SK-N-DZ (cell line): ENCODE measurements at places on chromosomes 2 and 18.

GRCh38 chr2:99338029-99338585 is 918 bp downstream of the EIF5B start:
- DNase-seq, result peak; percentile 4

GRCh38 chr2:99096728-99097127 is 44.8 kb upstream of the C2orf15 start:
- no peak for DNase-seq

DNA sequence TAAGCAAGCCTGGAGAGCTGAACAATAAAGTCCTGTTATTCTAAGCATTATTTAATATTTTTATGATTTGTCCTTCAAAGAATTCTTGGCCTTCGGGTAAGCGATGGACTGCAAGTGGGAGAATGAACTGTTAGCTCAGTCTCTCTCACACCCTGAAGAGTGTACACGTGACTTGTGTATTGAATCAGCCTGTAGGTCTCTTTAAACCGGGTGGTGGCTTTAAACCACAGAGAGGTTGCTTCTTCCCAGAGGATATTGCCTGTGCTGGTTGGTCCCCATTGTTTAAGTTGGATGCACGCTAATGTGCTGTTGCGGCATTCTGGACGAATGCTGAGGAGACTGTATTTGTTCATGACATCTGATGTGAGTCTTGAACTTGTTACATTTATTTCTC is 183.3 kb downstream of the LTBP1 start:
- no peak for DNase-seq

DNA sequence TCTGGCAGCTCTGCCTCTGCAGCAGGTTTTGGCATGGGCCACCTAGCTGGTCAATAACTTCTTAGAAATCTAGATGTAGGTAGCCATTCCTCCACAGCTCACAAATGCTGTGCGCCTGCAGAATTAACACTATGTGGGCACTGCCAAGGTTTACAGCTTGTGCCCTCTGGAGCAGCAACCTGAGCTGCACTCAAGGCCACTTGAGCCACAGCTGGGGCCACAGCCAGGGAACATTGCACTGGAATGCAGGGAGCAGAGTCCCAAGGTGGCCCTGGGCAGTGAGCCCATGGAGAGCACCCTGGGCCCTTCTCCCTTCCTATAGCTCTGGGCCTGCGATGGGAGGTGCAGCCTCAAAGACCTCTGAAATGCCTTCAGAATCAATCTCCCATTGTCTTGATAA is 365.3 kb downstream of the SATB2 start:
- no peak for DNase-seq

DNA sequence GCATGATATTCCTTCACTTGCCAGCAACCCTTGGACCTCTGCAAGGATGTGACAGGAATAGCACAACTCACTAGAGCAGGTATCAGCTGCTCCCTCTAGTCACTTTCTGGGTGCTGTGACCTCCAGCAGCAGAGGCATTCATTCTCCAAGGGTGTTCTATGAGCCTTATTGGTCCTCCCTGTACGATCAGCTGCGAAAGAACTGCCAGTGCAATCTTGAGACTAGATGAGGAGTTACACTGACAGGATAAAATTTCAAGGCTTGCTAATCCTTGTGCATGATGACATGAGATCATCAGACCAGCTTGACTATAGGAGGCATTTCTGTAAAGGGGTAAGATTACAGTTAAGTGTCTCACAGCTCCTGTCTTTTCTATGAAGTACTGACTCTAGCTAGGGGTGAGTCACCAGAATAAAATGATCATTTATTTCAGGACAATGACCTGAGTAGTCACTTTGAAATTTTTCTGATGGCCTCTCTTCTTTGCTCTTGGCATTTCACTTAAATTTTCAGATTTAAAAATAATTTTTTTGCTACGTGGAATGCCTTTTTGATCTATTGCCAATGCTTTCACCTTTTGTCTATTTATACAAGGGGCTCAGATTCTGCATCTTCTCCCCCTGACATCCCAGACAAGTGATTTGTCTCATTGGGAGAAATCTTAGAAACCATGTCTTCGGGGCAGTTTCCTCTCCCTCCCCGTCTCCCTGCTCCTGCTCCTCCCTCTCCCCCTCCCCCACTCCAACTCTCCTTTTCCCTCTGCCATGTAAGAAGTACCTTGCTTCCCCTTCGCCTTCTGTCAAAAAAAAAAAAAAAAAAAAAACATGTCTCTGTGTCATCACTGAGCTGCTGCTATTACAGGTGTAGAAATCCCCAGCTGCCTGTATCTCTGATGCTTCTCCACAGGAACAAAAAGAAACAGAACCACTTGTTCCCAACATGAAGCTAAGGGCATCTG is 49.2 kb upstream of the FRZB start:
- DNase-seq, result no peak

GRCh38 chr2:26720322-26721114 is 28.0 kb downstream of the KCNK3 start:
- no peak for DNase-seq

DNA sequence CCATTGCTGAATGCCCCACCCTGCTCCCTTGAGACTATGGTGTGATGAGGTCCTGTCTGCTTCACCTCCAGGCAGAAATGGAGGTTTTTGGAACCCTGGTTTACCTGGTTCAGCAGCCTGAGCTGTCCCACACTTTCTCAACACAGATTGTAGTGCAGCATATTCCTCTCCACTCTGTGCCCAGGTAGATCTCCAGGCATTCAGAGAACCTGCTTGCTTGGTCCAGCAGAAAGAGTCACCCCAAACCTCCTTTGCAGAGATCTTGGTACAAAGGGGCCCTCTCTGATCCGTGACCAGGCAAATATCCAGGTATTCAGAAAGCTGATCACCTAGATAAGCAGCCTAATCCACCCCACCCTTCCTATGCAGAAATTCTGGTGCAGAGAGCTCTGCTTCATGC is 1288.2 kb upstream of the CRIM1 start:
- no peak for DNase-seq

DNA sequence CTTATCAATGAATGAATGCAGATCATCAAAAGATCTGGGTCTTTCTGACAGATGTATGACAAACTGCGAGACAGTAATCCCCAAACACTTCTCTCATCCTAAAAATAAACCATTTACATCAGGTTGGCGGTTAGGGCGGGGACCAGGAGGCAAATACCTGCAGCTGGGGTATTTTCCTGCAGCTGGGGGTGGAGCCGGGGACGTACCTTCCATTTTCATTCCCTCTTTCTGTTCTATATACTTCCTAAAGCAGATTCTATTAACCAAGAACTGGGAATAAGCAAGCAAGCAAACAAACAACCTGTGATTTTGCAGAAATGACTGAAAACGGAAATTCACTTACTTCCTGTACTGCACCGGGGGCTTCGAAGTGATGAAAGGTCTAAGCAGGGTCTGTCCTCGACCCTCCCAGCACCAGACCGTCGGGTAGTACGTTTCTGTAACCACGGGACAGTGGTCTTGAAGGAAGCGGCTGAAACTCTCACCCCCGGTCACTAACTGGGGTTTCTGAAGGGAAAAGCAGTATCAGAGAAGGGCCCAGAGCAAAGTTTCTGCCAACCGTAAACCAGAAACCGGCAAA is 1.2 kb downstream of the ABHD3 start:
- DNase-seq, result no peak

DNA sequence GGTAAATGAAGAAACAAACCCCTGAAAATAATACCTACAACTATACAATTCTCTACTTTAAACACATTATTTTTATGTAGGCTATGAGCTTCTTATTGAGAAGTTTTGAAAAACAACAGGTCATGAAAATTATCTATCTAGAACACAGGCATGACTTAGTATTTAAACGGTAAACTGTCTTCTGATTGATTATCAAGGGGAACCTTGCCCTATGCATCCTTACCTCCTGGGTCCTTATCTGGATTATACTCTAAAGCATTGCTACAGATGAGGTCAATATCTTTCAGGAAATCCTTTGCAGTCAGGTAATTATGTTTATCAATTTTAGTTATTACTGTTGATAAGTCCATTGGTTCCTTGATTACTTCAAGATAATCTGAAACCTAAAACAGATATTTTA is 144.3 kb downstream of the ATAD2B start:
- no peak for DNase-seq

GRCh38 chr18:65057439-65058083 is 693.3 kb upstream of the CDH7 start:
- DNase-seq, result no peak

GRCh38 chr2:36708041-36708741 is 11.7 kb downstream of the VIT start:
- no peak for DNase-seq

DNA sequence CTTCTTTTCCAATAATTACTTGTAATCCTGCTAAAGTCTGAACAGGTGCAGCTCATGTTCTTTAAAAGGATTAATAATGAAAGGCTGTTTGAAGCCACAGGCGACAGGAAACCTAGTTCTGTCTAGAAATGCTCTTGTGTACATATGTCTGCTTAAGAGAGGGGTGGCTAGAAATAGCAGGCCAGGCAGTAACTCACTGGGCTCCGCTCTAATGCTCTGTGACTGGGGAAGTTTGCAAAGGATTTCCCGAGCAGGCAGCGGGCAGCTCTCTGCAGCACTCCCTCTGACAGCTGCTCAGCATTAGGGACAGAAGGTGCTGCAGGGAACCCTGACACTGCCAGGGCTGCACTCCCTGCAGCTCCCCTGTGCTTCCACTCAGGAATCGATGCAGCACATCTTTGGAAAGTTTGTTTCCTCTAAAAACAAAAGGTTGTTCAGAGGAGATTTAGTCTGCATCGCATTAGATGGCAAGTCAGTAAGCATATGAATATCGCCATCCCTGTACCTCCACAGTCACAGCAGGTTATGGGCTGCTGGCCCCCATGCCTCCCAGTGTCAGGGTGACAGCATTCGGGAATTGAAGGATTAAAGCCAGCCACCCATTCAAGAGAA is 33.1 kb upstream of the TTC39C start:
- peak; percentile 33 for DNase-seq

- DNase-seq, result no peak
These were observed 28.0 kb downstream of the RBBP8 start for GRCh38 chr18:22961156-22961555.

DNA sequence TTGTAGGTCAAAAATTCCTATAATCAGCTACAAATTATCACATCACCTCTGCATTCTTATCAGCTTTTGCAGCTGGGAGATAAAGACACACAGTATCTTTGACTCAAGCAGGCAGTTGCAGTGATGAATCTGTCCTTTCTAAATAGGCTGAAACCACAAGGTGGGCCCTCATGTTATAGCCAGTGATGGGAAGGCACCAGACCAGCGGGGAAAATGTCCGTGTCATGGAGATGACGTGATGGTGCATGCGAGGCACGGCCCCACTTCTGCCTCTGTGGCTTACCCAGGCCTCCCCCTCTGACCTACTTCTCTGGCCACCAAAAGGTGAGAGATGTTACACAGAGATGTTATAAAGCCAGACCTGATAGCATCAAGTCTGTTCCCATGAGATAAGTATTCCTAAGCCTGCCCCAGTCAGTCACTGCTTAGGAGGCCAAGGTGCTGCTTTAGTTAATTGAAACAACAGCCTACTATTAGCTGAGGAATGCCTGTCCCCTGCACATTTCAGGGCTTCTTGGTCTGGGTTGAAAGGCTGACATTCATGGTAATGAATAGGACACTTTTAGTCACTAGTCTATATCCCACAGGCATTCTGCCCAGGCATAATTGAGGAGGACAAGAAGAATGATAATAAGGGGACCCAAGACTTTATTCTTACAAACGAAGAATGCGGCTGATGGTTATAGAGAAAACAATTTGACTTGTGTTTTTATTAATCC is 327.9 kb downstream of the LPIN1 start:
- peak; percentile 61 for DNase-seq

DNA sequence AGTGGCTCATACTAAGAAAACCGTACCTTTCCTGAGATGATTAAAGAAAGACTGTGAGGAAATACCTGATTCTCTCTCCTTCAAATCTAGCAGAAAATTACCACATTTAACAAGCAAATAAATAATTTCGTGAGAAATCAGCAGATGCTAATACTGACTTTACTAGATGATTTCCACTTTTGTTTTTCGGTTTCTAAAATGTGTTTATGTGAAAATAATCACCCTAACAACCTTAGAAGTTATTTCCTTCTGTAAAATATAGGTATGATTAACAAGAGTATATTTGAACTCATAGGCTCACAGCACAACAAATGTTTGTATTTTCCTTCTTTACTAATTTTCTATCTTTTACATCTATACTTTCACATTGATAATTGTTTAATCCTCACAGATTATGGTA is 594.1 kb upstream of the FAM98A start:
- no peak for DNase-seq

GRCh38 chr2:215535125-215535668 is 99.3 kb upstream of the FN1 start:
- no peak for DNase-seq

GRCh38 chr18:76620321-76621170 is 125.5 kb upstream of the ZNF516 start:
- DNase-seq, result peak; percentile 90

- no peak for DNase-seq
These were observed 38.2 kb downstream of the CRIM1 start for GRCh38 chr2:36393738-36394256.

DNA sequence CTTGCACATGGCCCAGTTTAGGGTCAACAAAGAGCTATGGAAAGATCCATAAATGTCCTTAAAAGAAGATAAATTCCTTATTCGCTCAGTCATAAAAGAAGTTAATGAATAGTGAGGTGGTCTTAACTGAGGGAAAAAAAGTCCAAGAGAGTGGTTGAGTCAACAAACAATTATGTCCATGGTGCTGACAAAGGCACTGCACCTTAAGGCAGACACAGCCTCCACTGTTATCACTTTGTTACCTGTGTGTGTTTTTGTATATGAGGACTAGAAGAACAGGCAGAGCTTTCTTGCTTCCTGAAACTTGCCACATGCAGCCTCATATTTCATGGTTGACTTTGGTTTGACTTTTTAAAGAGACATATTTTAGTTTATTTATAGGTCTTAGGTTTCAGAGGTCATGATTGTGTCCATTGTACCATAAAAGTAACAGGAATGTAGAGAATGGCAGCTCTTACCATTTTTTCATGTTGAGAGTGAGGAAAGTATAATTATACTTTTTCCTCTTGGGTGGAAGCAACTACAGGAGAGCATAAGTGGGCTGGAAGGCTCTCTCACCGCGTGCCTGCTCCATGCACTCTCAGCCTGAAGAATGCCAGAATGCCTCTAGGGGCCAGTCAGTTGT is 93.6 kb downstream of the XRCC5 start:
- no peak for DNase-seq

- DNase-seq, result no peak
These were observed 158.2 kb downstream of the STK39 start for GRCh38 chr2:168089200-168089599.
